ENCODE measurements at places on chromosomes 5 and 9.
A peak's percentile ranks its signal among the peaks of the same experiment; 100 is the strongest.

- no peak for DNase-seq
Observed at GRCh38 chr5:116534964-116535651, 39.5 kb downstream of the SEMA6A start.

DNA sequence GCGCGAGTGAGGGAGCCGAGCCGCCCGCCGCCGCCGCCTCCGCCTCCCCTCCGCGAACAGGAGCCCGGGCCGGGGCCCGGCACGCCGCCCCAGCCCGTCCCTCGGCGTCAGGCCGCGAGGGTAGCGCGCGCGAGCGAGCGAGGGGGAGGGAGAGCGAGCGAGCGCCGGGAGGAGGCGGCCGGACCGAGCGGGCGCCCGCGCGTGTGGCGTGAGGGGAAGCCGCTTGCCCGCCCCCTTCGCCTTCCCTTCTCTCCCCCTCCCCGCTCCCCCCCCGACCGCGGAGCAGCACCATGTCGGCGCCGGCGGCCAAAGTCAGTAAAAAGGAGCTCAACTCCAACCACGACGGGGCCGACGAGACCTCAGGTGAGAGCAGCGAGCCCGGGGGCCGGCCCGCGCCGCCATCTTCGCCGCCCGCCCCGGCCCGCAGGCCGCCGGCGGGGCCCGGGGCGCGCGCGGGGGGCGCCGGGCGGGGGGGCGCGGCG is 312 bp downstream of the SET start:
- no peak for DNase-seq

DNA sequence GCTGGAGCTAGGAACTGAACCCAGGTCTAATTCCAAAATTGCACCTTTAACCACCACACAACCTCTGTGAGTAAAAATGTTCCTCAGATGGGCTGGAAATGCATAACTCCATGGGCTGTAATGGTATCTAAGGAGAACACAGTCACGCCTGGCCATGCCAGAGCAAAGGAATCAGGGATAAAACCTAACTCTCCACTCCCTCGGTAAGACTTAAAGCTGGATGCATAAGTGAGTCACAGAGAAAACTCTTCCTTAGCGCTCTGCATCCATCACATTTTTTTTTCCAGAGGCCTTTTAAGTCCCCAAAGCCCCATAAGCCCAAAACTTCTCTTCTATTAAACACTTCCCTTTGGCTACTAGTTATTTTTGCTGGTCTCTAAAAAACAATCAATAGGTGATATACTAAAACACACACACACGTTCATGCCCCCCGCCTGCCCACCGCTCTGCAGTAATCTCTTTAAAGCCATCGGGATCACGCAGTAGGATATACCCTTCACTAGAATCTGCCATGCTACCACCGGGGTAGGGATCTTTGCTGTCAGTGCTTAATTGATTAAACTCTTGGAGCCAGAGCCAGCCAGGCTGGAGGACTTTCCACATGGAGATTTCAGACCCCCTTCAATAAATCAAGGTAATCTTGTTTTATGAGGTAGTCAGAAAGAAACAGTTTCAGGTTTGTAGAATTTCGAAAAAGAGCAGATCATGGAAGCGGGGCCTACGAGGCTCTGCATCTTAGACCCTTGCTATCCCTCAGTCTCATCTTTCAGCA is 212.9 kb downstream of the MAPKAP1 start:
- DNase-seq = no peak

DNA sequence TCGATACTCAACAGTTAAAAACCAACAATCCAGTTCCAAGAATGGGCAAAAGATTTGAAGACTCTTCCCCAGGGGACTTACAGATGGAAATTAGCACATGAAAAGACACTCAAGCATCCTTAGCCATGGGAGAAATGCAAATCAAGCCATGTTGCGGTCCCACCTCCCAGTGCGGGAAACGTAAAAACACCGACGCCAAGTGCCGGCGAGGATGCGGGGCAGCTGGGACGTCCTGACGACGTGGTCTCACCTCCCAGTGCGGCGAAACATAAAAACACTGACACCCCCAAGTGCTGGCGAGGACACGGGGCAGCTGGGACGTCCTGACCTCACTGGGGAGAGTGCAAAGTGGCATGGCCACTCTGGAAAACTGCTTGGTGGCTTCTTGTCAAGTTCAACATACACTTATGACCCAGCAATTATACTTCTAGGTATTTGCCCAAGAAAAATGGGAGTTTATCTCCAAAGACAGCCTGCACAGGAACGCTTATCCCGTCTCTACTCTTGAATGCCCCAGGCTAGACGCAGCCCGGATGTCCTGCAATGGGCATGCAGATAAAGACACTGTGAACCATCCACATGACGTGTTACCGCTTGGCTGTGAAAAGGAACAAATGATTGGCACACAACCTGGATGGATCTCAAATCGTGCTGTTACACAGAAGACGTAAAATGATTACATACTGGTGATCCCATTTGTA is 60.1 kb upstream of the UBAC1 start:
- DNase-seq = no peak

DNA sequence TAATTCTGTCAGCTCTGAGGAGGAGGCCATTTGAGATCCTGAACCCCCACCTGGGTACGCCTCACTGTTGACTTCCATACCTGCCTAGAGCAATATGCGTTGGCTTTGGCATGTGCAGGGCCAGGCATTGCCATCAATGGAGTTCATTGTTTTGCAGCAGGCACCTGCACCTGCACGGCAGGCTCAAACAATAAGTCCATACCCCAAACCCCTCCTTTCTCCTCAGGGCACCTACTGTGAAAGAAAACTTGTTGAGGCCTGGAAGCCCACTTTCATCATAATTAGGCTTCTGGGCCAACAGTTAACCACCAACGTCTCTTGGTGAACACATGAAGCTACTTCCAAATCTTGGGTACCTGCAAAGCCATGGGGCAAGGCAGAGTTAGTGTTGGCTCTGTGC is 238.7 kb downstream of the NFIB start:
- DNase-seq = no peak

GRCh38 chr5:68222310-68222709 is 6.8 kb downstream of the PIK3R1 start:
- no peak for DNase-seq

GRCh38 chr5:138833080-138833479 is 42.1 kb downstream of the LRRTM2 start:
- no peak for DNase-seq

- no peak for DNase-seq
Observed at GRCh38 chr5:160534125-160534524, 112.5 kb downstream of the PTTG1 start.

- no peak for DNase-seq
Observed at GRCh38 chr5:153515301-153515700, 24.8 kb downstream of the GRIA1 start.

GRCh38 chr9:125971050-125971449 is 223.9 kb downstream of the PBX3 start:
- DNase-seq = no peak

DNA sequence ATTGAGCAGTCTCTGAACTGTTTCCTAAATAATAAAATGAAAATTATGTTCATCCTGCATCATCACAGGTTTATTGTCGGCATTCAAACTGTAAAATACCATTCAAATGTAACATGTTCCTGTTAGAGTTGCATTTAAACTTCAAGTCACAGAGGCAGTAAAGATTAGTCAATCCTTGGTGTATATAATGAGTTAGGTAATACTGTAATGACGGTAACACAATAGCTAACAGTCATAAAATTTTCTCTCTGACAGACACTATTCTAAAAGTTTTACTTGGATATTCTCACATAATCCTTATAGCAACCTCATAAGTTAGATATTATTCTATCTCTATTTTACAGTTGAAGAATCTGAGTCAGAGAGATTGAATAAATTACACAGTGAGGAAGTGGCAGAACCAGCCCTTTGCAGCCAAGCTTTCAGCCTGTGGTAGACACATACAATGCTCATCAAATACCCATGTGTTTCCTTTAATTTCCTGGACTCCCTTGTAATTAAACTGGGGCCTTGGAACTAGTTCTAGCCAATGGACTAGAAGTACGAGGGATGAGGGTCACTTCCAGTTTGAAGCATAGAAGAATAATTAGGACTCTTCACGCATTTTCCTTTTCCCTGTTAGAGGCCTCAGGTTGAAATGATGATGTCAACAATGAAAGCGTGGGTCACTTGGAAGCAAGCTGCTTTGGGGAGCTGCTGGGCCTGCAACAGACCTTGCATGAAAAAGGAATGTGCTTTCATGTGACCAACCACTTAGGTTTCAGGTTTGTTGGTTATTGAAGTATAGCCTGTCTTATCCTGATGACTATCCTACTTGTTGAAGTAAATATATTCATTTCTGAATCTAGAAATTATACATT is 12.3 kb upstream of the CAST start:
- DNase-seq = no peak

GRCh38 chr5:170752257-170753215 is 31.0 kb upstream of the GABRP start:
- no peak for DNase-seq

DNA sequence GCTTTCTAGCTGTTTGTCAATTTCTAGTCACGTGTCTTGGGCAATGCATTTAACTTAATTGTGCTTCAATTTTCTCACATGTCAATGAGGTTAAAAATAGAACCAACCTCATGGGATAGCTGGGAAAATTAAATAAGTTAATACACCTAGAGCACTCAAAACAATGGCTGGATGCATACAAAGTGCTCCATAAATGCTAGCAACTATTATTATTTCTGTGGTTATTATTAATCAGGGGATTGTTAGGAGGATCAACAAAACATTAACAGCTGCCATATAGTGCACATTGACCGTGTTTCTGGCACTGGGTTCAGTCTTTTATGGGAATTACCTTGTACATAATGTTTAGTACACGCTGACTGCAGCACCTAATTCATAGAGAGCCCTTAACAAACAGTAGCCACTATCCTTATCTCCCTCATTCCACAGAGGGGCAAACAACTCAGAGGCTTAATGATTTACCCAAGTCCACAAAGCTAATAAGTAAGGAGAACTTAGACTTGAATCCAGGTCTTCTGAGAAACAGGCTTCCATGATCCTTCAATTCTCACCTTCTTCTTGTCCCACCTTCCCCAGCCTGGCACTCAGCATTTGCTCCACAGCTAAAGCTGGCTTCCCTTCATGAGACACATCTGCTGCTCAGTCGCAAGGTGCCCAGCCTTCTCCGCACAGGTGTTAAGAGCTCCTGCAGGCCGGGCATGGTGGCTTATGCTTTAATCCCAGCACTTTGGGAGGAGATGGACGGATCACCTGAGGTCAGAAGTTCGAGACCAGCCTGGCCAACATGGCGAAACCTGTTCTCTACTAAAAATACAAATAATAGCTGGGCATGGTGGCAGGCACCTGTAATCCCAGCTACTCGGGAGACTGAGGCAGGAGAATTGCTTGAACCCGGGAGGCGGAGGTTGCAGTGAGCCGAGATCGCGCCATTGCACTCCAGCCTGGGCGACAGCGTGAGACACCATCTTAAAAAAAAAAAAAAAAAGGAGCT is 137.4 kb upstream of the ABCA1 start:
- no peak for DNase-seq

DNA sequence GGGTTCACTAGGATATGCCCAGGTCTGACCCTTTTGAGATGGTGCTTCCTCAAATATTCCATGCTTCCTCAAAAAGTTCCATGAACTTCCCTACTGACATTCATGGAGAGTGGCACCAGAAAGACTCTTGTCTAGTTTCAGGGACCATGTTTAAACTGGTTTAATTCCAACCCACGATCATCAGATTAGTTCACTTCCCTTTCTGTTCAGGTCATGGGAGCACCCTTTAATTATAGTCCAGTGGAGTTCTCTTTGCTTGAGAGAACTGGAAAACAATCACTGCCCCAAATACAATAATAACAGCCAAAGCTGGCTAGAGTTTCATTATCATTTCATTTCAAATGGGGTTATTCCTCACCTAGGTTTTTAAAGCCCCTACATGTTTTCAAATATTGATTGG is 9.7 kb upstream of the ERBIN start:
- DNase-seq = no peak

DNA sequence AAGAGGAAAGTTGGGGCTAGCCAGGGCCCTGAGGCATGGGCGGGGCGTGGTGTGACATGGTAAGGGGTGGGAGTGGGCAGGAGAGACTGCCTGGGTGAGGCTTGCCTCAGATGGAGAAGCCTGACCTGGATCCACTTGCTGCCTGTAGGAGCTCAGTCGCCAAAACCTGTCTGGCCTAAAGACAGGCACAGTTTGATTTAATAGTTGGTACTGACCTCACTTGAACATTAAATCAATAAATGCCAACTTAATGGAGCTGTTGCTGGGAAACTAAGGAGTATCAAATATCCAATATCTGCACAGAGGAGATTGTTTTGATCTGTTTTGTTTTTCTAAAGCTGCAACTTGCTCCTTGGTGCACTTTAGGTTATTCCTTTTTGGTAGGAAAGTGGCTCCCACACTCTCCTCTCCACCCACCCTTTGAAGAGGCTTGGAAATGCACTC is 86.4 kb downstream of the RCL1 start:
- no peak for DNase-seq

GRCh38 chr5:19018822-19019221 is 969.2 kb downstream of the CDH18 start:
- no peak for DNase-seq

GRCh38 chr9:70494221-70494620 is 79.8 kb upstream of the KLF9 start:
- DNase-seq = no peak

- peak; percentile 74 for DNase-seq
Observed at GRCh38 chr9:90343991-90344390, 298.6 kb downstream of the DIRAS2 start.

- no peak for DNase-seq
Observed at GRCh38 chr5:167305591-167306213, 985.7 kb upstream of the WWC1 start.

DNA sequence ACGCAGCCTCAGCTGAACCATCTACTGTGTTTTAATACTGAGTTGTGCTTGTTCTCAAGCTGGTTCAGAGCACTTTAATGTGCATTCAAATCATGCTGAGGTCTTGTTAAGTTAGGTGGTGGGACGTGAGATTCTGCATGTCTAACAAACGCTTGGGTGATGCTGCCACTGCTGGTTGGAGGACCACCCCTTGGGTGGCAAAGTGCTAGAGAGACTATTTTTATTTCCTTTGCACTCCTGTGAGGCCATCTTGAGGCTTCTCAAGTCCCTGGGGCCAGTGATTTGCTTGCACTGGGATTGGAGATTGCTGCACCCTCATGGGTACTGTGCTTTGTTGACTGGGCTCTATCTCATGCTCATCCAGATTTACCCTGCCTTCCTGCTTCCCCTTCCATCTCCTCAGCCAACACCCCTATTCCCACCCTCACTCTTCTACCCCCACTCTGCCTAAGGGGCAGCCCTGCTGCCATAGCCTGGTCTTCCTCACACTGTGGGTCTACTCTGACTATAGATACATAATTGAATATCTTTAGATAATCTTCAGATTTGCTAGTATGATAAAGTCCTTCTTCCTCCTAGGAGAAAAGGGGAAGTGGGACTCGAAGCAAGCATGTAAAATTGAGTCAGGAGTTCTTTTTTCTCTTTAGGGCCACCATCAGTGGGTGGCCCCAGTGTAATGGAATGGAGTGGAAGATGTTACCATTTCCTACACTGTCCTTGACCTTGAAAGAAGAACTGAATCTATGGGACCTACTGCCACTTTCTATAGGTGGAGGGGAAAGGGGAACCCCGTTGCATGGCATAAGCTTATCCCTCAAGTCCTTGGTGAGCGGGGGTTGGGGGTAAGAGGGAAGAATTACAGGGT is 45.1 kb upstream of the SUB1 start:
- no peak for DNase-seq

Measured in kidney epithelial cell (primary cell).